ENCODE measurements at places on chromosomes 5 and 9.

GRCh38 chr5:91288118-91288916, 94.8 kb downstream of the ARRDC3 start:
- H3K4me3 ChIP-seq, result no peak overlapping the region
- no peaks in the 10 kb centered on the region for H3K27me3 ChIP-seq
- no peaks in the 10 kb centered on the region for H3K36me3 ChIP-seq
- no peak for DNase-seq

- peaks cover 67% of the 10 kb centered on the region for H3K36me3 ChIP-seq
- no peak overlapping the region for H3K4me3 ChIP-seq
- H3K27me3 ChIP-seq, result no peaks in the 10 kb centered on the region
- H3K27ac ChIP-seq, result no peak overlapping the region
Measured at GRCh38 chr9:71741926-71742648, 26.2 kb downstream of the CEMIP2 start.

DNA sequence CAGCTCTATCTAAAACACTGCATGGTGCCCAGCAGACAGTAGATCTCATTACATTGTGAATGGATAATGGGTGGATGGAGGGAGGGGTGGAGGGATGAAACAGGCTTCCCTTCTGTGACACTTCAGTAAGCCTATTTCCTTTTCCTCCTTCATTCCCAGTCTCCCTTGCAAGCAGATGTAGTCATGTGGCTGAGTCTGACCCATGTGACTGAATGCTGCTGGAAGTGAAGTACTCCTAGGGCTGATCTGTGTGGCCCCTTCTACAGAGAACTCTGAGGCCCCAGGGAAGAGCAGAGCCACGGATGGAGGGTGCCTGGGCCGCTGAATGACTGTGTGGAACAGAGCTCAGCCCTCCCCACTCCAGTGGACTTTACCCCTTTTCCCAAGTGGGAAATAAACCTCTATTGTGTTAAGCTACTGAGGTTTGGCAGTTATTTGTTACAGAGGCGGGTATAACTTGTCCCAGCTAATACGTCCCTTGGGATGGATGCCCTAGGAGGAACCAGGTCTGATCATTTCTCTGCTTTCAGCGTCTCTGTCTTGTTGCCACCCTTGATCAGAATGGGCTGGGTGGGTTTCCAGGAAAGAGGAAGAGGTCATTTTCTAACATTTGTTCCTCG, 176.1 kb upstream of the MVB12B start:
- no peak overlapping the region for H3K4me3 ChIP-seq
- no peaks in the 10 kb centered on the region for H3K4me1 ChIP-seq
- H3K27me3 ChIP-seq, result peaks cover 30% of the 10 kb centered on the region
- H3K36me3 ChIP-seq, result no peaks in the 10 kb centered on the region

DNA sequence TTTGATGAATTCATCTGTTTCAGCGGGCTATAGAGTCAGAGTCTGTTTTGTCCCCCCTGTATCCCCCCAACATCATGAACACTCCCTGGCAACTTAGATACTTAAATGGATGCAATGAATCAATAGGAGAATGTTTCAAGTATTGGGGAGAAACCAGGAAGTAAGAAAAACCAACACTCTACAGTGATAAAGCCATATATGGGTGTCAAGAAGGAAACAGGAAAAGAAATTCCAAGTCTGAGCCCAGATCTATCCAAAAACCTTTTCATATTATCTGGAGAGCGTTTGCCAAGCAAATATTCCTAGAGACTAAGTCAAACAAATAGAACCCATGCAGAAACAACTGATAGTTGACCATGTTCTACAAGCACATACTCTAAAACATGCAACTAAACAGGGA, 2.3 kb upstream of the GNAQ start:
- no peak overlapping the region for H3K4me3 ChIP-seq
- DNase-seq, result no peak
- H3K27me3 ChIP-seq, result peaks cover 8% of the 10 kb centered on the region
- H3K27ac ChIP-seq, result no peak overlapping the region

DNA sequence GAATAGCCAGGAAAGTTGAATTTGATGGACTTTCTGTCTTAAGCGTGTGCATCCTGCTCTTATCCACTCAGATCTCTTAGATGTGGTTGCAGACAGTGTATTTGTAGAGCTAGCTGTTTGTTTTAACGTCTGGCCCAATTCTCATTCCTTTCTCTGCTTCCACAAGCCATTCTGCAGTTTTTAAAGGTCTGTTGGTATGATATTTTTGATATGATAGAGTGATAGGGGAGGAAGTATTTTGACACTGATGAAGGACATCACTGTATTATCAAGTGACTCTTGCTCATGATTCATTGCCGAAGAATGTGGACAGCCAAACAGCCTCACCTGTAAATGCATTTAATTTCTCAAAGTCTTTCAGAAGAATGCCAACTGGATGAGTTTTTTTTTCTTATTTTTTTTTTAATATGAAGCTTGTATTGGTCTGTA, 4.5 kb downstream of the TJP2 start:
- no peak for DNase-seq
- peaks cover 15% of the 10 kb centered on the region for H3K27me3 ChIP-seq
- peaks cover 68% of the 10 kb centered on the region for H3K4me1 ChIP-seq
- no peak overlapping the region for H3K27ac ChIP-seq
- no peak overlapping the region for H3K4me3 ChIP-seq

DNA sequence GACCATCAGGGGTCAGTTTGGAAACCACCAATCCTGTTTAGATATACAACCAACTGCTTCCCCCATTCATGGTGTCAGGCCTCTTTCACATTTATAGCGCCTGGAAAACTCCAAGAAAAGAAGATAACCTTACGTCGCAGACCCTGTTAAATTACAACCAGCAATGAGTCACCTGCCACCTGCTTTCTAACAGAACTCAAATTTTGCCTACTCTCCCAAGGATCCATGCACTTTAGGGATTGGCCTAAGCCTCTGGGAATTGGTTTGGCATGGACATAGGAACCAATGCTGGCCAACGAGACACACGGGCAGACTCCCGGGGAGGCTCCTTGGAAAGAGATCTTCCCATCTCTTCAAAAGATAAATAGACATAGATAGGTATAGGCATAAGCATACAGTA, 87.0 kb downstream of the FEM1C start:
- no peaks in the 10 kb centered on the region for H3K36me3 ChIP-seq
- no peak overlapping the region for H3K4me3 ChIP-seq
- peaks cover 2% of the 10 kb centered on the region for H3K4me1 ChIP-seq
- H3K27ac ChIP-seq, result no peak overlapping the region
- no peak for DNase-seq

DNA sequence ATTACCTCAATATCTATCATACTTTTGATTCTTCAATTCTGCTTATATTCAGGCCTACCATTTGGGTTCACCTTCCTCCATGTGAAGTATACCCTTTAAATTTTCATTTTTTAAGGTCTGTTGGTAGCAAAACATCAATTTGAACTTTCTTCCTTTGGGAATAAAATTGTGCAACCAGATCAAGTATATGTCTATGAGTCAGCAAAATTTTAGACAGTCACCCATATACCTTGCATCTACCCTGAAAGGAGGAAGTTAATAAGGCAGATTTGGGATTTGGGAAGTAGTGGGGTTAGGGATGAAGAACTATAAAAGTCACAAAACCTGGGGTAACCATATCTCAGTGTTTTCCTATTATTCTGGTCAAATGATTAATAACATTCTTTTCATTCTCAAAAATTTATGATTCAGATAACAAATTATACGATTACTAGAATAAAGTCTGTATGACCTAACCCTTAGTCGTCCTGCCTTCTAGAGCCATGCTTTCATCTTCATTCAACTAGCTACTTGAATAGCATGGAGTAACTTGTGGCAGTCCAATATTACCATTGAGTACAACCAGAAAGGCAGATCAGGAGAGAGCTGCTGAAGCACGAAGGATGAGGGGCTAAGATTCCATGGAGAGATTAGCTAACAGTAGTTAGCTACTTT, 2.8 kb upstream of the IL33 start:
- no peak for DNase-seq
- H3K27ac ChIP-seq, result no peak overlapping the region
- H3K36me3 ChIP-seq, result no peaks in the 10 kb centered on the region
- H3K4me3 ChIP-seq, result no peak overlapping the region
- H3K27me3 ChIP-seq, result peaks cover 5% of the 10 kb centered on the region

DNA sequence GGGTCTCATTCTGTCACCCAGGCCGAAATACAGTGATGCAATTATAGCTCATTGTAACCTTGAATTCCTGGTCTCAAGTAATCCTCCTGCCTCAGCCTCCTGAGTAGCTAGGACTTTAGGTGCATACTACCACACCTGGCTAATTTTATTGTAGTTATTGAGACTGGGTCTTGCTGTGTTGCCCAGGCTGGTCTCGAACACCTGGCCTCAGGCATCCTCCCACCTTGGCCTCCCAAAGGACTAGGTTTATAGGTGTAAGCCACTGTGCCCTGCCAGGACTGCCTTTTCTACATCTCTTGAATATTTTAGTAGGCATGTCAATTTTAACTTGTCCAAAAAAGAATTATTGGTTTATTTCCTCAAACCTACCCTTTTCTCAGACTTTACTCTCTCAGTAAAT, 16.9 kb downstream of the DENND4C start:
- DNase-seq, result no peak
- H3K36me3 ChIP-seq, result peaks cover 11% of the 10 kb centered on the region

DNA sequence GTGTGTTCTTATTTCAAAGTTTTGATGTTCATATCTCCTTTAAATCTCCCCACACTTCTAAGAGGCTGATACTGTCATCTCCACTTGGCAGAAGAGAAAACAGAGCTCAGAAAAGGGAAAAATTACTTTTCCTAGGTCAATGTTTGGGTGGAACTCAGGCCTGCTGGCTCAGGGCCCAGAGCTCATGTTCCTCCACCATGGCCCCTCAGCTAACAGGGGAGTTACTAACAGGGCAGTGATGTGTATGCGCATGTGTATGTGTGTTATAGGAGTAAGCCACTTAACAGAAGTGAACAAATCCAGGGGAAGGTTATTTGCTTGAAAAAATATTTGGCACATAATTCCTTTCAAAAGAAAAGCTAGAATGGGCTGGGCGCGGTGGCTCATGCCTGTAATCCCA, 2.5 kb downstream of the C1QTNF2 start:
- DNase-seq, result no peak
- peaks cover 60% of the 10 kb centered on the region for H3K27me3 ChIP-seq
- H3K4me1 ChIP-seq, result peaks cover 12% of the 10 kb centered on the region
- no peak overlapping the region for H3K27ac ChIP-seq
- no peak overlapping the region for H3K4me3 ChIP-seq

DNA sequence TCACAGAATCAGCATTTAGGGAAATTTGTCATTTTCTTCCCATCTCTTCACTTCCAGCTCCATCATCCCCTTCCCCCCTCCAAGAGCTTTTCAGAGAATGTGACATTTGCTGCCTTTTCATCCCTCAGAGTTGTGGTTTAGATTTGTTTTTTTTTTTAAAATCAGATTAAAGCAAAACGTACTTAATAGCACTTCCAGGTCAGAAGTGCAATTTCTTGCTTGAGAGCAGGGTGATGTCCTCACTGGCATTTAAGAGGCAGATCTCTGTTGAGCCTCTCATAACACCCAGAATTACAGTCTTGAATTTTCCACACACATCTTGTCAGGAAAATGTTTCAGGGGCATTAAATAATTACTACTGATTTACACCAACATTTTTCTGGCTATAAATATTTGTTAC, 236.8 kb upstream of the VLDLR start:
- H3K4me1 ChIP-seq, result no peaks in the 10 kb centered on the region
- peaks cover 4% of the 10 kb centered on the region for H3K27me3 ChIP-seq

- H3K36me3 ChIP-seq, result peaks cover 31% of the 10 kb centered on the region
- no peak overlapping the region for H3K4me3 ChIP-seq
- H3K4me1 ChIP-seq, result peaks cover 61% of the 10 kb centered on the region
- no peak for DNase-seq
- H3K27me3 ChIP-seq, result peaks cover 9% of the 10 kb centered on the region
Measured at GRCh38 chr9:5839572-5839902, 6.6 kb upstream of the ERMP1 start.

GRCh38 chr9:118643118-118643517, 726.1 kb downstream of the BRINP1 start:
- H3K36me3 ChIP-seq, result no peaks in the 10 kb centered on the region
- DNase-seq, result no peak
- no peaks in the 10 kb centered on the region for H3K27me3 ChIP-seq
- H3K27ac ChIP-seq, result no peak overlapping the region

- peaks cover 61% of the 10 kb centered on the region for H3K4me1 ChIP-seq
- DNase-seq, result peak; percentile 56
- peaks cover 2% of the 10 kb centered on the region for H3K36me3 ChIP-seq
- peak overlapping the region; percentile 94 for H3K27ac ChIP-seq
- peak overlapping the region; percentile 77 for H3K4me3 ChIP-seq
Measured at GRCh38 chr5:56480705-56481427, 247.7 kb upstream of the ANKRD55 start.

- H3K36me3 ChIP-seq, result no peaks in the 10 kb centered on the region
- peaks cover 14% of the 10 kb centered on the region for H3K4me1 ChIP-seq
- DNase-seq, result no peak
- H3K27ac ChIP-seq, result no peak overlapping the region
- no peaks in the 10 kb centered on the region for H3K27me3 ChIP-seq
- no peak overlapping the region for H3K4me3 ChIP-seq
Measured at GRCh38 chr9:69499407-69499806, 172.8 kb downstream of the APBA1 start.

DNA sequence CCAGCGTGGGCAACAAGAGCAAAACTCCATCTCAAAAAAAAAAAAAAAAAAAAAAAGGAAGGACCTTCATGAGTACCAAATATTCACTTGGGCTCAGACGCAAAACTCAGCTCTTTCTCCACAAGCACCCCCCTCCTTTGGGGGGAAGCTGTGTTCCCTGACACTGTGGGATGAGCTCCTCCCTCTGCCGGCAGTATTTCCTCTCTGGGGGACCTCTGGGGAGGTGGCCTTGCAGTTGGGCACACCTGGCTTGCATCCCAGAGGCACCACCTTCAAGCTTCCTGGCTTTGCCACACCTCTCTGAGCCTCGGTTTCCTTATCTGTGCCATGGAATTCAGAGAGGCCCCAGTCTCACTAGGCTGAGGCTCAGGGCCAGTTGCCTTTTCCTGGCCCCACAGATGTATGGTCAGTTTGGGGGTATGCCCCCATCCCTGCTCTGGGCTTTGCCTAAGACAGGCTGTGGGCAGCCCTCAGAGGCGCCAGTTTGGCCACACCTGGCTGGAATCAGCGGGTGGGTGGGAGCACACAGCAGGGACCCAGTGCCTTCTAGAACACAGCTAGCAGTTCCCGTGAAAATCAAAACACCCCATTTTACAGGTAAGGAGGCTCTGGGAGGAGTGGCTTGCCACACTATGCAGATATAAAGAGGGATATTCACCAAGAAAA, 157.5 kb upstream of the IER5L start:
- peaks cover 32% of the 10 kb centered on the region for H3K27me3 ChIP-seq
- H3K27ac ChIP-seq, result no peak overlapping the region
- no peak overlapping the region for H3K4me3 ChIP-seq
- H3K4me1 ChIP-seq, result peaks cover 18% of the 10 kb centered on the region
- H3K36me3 ChIP-seq, result no peaks in the 10 kb centered on the region

- no peak overlapping the region for H3K4me3 ChIP-seq
- H3K27me3 ChIP-seq, result no peaks in the 10 kb centered on the region
- H3K4me1 ChIP-seq, result no peaks in the 10 kb centered on the region
- no peaks in the 10 kb centered on the region for H3K36me3 ChIP-seq
Measured at GRCh38 chr5:117759849-117760499, 1185.4 kb upstream of the SEMA6A start.

Data from activated naive CD4-positive, alpha-beta T cell treated with anti-CD3 and anti-CD28 coated beads, Interleukin-2, amount 10 ng/mL, durations not matched to agents 7 days and 5 days (primary cell).